ENCODE measurements at places on chromosomes 6 and 20.

DNA sequence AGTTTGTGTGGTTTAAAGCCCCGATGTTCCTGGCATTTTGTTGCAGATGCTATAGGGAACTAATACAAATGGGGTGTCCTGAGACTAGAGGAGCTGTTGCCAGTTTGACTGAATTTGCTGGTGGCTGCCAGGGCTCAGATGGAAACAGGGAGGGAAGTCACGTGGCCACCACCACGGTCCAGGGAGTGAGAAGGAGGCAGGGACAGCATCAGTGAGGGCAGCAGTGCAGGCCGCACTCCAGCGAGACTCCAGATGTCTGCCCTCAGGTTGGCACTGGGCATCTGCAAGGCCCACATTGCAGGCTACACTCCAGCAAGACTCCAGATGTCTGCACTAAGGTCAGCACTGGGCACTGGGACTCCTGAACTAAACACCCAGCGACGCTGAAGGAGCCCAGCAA, 86.2 kb downstream of the RAMACL start:
- DNase-seq = no peak

DNA sequence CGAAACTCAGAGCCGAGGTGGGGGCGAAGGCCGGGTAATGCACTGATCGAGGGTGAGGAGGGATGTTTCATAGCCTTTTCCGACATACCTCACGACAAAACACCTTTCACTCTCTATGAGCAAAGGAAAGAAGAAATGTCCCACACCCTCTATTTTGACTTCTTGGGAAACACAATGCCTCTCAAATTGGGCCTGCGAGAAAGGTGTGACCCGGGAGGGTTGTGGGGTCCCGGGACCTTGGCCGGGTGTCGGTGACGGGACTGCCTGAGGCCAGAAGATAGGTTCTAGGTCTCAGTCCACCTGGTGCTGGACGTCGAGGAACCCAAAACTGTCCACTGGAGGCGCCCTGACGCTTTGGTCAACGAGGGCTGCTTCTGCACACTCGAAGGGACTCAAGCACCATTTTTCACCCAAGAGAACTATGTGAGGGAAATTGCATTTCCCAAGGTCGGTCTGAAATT, 41.1 kb upstream of the OSTM1 start:
- no peak for DNase-seq

- no peak for DNase-seq
Measured at GRCh38 chr6:125832391-125833117, 41.8 kb downstream of the NCOA7 start.

- no peak for DNase-seq
Measured at GRCh38 chr6:52532457-52532856, 44.4 kb downstream of the TRAM2 start.

- DNase-seq = no peak
Measured at GRCh38 chr6:65760285-65760684, 53.3 kb upstream of the EYS start.

DNA sequence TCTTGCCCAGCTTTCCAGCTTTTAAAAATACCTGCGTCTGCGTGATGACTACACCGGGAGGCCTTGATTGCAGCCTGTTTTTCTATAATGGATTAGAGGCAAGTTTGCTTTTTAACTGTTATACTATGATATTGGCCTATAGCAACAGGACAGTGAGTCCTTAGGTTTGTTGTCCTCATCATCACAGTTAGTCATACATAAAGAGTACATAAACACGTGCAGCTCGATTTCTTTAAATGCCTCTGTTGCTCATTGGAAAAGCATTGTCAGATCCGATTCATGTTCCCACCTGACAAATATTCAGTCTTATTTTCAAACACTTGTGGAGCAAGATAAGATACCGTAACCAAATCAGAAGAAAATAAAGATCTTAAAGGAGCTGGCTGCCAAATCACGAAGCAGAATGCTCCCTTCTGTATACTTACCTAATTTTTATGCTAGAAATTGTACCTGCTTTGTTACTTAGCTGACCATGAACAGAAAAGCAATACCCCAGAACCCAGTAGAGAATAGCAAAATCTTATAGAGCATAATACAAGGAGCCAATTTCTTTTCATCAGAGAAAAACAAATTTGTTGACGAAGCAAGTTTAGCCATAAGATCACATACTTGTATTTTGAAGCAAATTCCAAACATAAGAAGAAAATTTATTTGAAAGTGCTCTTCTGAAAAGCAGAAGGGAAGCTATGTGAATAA, 100.4 kb downstream of the TMEM200A start:
- no peak for DNase-seq

All from stimulated activated CD8-positive, alpha-beta memory T cell treated with anti-CD3 and anti-CD28 coated beads, Interleukin-4, amount 100 ng/mL, for 4 hours (primary cell).